ENCODE measurements at places on chromosomes 2 and 18.

- DNase-seq, result no peak
These were observed 88.4 kb upstream of the TMEM247 start for GRCh38 chr2:46390901-46391395.

- DNase-seq, result no peak
These were observed 67.2 kb downstream of the MBP start for GRCh38 chr18:77065221-77065981.

- DNase-seq, result no peak
These were observed 264.3 kb upstream of the SLC39A10 start for GRCh38 chr2:195392446-195393336.

- no peak for DNase-seq
These were observed 22.4 kb upstream of the REV1 start for GRCh38 chr2:99512181-99512591.

GRCh38 chr2:223010641-223011040, 41.3 kb upstream of the KCNE4 start:
- DNase-seq, result no peak

DNA sequence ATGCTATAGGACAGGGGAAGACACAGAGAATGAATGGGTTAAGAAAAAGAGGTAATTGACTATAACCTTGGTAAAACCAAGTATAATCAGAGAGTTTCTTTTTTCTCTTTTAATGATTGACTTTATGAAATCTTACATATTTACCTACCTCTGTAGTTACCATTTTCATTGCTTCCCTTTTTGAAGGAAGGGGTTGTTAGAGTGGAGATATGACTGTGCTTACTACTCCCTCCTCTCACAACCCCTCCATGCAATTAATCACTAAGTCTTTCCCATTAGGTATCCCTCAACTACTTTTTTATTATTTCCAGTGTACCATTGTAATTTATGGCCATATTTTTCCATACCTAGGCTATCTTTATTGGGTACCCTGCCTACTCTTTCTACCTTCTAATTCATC, 71.4 kb downstream of the WDR7 start:
- DNase-seq, result no peak

DNA sequence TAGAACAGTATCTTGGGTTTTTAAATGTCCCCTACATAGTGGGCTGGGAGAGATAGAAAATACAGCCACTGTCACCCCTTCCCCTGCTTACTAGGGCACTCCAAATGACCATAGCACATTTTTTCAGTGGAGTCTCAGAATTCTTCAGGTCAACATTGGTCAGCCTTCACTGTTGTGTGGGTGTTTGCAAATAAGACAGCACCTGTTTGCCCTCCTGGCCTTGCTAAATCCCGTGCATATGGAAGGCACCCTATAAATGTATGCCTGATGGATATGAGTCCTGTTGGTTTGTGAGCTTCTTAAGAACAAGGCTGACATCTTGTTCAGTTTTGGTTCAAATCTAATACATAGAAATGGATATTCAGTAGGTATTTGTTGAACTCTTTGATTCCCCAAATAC, 12.5 kb downstream of the ITGA6 start:
- DNase-seq, result no peak

- DNase-seq, result peak; percentile 31
These were observed 106.3 kb downstream of the C2orf74 start for GRCh38 chr2:61268249-61268648.

DNA sequence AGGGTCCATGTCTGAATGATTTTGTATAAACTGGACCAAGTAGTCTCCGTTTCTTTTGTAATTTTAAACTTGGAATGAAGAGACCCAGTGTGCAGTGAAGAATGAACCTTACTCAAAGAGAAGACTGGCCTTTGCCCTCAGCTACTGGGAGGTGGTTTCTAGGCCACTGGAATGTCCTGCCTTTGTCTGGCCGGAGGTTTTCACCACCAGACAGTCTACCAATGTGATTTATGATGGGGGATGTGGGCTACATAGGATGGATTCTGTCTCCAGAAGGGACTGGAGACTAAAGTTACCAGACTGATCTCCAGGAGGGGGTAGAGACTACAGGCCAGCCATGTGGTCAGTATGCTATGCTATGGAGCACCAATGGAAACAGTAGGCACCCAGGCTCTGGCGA, 42.8 kb upstream of the RAB31 start:
- DNase-seq, result no peak

DNA sequence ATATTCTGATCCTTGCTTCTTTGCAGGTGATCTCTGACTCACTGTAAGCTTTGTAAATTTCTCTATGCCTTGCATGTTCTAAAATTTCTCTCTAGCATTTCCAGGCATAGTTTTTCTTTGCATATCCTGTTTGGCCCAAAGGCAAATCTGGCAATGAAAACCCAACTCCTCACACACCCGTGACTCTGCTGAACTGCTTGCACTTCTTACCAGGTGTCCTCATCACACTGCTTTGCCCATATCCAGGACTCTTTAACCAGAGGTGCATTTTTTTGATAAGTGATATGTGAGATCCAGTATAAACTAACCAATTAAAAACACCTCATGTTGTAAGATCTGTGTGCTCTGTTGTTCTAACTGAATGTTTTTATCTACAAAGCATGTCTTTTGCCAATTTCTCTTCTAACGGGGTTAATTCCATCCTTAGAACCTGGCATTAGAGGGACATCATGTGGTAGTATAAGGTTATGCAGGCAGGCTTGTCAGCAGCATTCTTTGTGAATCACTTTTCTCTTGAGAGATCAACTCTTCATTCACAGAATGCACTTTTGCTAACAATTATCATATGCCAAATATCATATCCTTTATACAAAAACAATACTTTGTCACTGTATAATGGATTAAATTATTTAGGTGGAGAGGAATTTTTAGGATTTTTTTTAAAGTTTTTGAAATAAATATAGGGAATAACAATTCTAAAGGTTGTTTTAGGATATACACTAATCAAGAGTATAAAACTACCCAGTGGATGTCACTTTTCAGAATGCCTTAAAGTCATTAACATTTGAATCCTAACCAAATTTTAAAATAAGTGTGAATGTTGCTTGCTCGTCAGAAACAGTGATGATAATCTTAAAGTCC, 20.8 kb upstream of the TMX3 start:
- peak; percentile 37 for DNase-seq

DNA sequence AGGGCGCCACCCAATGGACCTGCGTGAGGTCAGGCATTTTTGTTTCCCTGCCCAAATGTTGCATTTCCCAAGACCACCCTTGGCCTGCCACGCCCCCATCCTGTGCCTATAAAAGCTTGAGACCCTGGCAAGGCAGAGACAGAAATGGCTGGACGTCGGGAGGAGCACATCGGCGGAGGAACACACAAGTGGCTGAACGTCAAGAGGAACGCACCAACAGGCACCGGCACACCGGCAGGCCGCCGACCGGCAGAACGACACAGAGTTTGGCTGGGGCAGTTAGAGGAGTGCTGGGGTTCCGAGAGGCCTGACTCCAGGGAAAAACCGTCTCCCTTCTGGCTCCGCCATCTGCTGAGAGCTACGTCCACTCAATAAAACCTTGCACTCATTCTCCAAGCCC, 35.9 kb downstream of the DCDC2C start:
- no peak for DNase-seq

Measured in NCI-H2171 treated with DMSO at 0.1 percent for 48 hours (cell line).